Right atrium auricular region (tissue), 2 donors: ENCODE measurements at places on chromosomes 1 and 21. TPM values are rescaled to one million over a fixed set of nuclear protein-coding genes. Genes with fewer than 3 reads are reported as not detected.

Gene IFI44
- total RNA-seq: 8.1 TPM

Gene PRAMEF5
- not detected for total RNA-seq

Gene PTBP2
- total RNA-seq: 21.9 TPM

Gene OLIG2
- not detected for total RNA-seq

Gene PTGS2
- total RNA-seq: 2.5 TPM

Gene RNU1-2
- total RNA-seq: not detected

GRCh38 chr1:112370996-112371395, 25.0 kb upstream of the CTTNBP2NL start:
- DNase-seq: no peak

GRCh38 chr1:70459496-70460225, 48.6 kb downstream of the CTH start:
- DNase-seq: no peak

DNA sequence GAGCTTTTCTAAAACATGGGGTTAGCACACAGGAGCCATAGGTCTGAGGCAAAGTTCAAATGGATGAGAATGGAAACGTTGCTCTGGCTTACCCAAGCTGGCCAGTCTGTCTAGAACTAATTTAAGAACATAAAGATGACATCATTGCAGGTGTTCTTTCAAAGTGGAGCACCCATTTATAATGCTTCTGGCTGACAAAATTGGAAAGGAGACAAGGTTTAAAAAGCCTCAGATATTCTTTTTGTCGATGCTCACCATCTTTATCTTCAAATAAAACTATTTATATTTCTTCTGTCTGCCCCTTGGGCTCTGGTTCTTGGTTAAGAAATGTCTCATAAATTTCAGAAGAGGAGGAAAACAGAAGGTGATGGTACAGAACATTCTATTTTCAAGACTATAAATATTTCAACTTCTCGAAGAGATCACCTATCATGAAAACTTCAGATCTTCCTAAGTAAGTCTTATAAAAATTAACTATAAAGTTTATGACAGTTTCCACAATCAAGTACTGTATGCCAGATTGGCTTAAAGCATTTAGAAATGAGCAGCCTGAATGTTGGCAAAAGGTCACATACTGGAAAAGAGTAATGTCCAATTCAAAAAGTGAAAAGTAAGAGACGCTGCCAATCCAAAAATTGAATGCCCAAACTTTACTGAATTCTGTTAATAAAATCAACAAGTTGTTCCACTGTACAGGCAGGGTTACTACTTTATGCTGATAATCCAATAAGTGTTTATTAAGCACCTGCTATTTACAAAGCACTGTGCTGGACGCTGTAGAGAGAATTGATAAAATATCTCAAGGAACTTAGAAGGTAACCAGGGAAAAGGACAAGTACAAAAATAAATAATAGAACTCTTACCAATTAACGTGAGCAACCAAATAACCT, 92.0 kb downstream of the ETS2 start:
- no peak for DNase-seq

- no peak for DNase-seq
Observed at GRCh38 chr1:54223441-54224202, 23.7 kb downstream of the MRPL37 start.

- DNase-seq: no peak
Observed at GRCh38 chr1:39657923-39658485, 13.9 kb downstream of the NT5C1A start.

- DNase-seq: no peak
Observed at GRCh38 chr21:17789069-17789468, 30.1 kb downstream of the C21orf91 start.

DNA sequence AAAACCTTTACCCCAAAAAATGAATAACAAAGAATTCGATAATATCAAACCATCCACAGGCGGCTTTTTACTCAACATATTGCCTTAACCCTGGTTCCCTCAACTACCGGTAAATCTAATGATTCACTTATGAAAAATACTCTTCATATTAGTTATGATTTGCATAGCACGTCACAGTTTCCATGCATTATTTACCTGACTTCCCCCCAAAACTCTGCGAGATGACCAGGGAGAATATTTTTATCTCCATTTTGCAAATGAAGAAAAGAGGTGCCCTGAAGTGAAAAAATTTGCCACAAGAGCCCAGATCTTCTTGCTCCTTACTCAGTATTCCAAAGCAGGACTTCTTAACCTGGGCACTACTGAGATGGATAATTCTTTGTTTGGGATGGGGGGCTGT, 2.9 kb downstream of the JAK1 start:
- DNase-seq: no peak

DNA sequence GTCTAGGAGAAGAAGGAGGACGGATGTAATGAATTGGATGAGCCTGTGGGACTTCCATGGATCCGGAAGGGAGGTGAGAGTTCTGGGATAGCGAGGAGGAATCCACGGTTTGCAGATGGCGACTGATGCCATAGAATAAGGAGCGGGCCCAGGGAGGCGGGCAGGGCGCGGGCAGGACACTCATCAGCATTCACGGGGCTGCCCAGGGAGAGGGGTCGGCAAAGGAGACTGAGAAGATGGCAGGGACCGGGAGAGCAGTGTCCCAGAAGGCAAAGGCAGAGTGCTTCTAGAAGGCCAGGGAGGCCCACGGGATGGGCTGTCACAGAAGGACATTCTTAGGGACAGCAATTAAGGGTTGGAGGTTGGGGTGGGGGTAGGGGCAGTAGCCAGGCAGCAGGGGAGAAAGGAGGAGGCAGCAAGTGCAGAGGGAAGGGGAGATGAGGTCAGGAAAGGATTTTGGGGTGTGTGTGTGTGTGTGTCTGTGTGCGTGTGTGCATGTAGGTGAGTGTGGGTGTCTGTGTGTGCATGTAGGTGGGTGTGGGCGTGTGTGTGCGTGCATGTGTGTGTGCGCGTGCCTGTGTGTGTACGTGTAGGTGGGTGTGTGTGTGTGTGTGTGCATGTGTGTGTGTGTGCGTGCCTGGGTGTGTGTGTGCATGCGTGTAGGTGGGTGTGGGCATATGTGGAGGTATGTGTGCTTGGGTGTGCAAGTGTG, 1.1 kb upstream of the COL8A2 start:
- DNase-seq: no peak

GRCh38 chr1:31695327-31695726, 8.5 kb downstream of the COL16A1 start:
- DNase-seq: no peak

GRCh38 chr1:164922585-164922984, 363.6 kb downstream of the PBX1 start:
- no peak for DNase-seq

- DNase-seq: no peak
Observed at GRCh38 chr1:32696041-32696440, 6.5 kb downstream of the SYNC start.

- no peak for DNase-seq
Observed at GRCh38 chr1:76075188-76075489, 593 bp downstream of the ST6GALNAC3 start.
